ENCODE measurements at places on chromosomes 5 and 9.
A peak's percentile ranks its signal among the peaks of the same experiment; 100 is the strongest.

- no peak for DNase-seq
Measured at GRCh38 chr9:95189251-95190098, 128.0 kb downstream of the FANCC start.

DNA sequence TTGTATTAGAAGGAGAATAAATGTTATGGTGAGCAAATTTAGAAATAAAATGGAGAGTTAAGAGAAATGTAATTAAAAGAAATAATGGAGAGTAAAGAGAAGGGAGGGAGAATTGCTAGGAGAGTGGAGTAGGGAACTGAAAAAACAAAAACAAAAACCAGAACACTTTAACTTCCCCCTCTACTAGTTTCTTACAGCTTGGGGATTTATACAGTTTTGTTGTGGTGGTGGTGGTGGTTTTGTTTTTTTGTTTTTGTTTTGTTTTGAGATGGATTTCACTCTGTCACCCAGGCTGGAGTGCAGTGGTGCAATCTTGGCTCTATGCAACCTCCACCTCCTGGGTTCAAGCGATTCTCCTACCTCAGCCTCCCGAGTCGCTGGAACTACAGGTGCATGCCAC, 322.4 kb downstream of the TMEM167A start:
- DNase-seq, result no peak

DNA sequence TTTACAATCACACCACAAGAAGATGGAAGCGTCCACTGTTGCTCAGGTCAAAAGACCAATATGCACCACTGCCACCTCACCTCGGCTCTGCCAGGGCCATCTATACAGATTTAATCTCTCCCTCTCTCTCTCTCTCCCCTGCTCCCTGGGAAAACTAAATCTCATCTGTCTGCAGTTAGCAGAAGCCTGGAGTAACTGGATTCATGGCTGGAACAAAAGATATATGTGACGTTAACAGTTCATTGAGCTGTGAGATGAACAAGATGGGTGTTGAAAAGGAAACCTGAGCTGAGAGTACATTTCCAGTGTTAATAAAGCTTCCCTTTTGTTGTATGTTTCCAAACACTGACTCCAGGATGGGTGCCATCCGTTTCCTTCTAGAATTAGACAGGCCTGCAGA, 369.7 kb downstream of the CDK5RAP2 start:
- DNase-seq, result no peak

GRCh38 chr5:66891184-66891925, 295.2 kb downstream of the MAST4 start:
- DNase-seq, result no peak

DNA sequence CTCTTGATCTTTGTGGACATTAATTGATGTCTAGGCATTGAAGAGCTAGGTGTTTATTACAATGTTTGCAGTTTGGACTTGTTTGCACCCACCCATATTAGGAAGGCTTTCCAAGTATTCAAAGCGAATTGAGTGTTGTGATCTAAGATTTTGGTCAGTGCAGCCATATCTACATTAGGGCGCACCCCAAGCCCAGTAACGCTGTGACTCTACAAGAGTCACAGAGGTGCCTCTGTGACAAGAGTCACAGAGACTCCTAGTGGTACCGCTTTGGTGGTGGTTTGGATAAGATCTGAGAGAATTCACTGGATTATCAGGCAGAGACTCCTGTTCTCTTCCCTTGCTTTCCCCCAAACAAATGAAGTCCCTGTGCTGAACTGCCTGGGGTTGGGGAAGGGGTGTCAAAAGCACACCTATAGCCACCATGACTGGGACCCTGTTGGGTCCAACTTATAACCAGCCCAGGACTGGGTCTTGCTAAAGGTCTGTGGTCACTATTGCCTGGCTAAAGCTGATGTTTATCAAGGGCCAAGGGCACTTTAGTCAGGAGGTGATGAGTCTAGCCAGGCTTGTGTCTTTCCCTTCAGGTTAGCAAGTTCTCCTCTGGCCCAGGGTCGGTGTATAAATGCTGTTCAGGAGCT, 114.1 kb upstream of the RIOK2 start:
- DNase-seq, result peak; percentile 24

DNA sequence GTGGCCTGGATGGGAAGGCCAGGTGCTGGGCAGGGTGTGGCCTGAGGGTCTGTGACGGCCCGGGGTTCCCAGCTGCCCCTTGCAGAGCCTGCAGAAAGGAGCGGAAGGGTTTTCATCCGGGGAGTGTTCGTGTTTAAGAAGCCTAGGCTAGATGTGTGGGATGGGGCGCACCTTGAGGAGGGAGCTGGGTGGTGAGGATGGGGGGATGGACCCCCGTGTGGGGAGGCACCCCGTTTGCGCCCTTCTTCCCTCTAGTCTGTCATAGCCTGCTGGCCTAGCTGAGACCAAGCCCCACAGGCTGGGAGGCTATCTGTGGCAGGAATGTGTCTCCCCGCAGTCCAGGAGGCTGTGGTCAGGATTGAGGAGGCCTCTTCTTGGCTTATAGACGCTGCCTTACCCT, 11.9 kb downstream of the RNU6ATAC start:
- no peak for DNase-seq
